ENCODE measurements at places on chromosomes 5 and 9.

- no peak for DNase-seq
These were observed 96.3 kb downstream of the ANKRD33B start for GRCh38 chr5:10660135-10660534.

DNA sequence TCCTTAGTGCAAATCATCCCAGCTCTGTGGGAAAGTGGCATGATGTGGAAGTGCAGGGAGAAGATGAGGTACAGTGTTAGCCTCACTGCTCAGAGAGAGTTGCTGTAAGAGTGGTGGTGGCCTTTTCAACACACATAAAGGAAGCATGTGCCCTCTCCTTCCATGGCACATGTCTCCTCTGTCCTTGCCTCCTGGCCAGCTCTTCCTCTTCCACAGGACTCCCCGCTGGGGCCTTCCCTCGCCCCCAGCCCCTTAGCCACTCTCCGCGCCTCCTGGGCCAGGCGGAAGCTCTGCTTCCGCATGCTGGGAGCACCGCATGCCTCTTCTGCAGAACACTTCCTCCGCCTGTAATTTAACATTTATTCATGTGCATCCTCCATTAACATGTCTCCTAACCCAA, 4.8 kb upstream of the KCNMB1 start:
- DNase-seq, result no peak

DNA sequence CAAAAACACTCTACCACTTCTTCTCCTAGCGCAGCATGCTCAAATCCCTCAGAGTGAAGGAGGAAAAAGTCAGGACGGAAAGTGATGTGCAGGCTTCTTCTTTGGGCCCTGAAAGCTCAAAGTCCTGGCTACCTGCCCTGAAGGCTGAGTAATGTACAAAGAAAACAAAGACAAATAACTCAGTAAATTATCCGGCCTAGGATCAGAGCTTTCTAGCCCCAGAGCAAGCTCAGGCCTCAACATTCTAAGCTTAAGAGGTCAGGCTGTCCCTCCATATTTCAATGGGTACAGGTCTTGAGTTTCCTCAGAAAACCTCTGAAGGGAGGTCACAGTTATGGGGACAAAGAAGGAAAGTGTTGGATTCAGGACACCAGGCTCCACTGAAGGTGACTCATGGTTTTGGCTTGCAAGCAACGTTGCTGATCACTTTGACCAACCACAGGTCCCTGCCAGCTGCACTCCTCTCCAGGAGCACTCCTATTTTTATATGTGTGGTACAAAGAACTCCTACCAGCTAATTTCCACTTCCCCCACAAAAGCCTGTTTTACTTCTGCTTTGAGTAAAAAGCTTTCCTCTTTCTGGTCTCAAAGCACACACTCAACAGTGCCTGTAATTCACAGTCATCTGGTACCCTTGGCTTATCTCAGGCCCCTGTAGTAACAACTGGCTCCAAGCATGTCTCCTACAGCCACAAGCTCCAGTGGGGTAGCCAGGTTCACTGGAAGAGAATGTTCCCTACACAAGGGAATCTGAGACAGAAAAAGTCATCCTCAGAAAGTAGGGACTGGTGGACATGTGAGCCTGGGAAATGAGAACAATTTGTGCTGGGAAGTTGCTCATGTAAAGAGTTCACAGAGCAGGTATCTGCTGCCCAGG, 115.7 kb downstream of the UGCG start:
- no peak for DNase-seq

- no peak for DNase-seq
These were observed 222.4 kb upstream of the IRX4 start for GRCh38 chr5:2105141-2105540.

DNA sequence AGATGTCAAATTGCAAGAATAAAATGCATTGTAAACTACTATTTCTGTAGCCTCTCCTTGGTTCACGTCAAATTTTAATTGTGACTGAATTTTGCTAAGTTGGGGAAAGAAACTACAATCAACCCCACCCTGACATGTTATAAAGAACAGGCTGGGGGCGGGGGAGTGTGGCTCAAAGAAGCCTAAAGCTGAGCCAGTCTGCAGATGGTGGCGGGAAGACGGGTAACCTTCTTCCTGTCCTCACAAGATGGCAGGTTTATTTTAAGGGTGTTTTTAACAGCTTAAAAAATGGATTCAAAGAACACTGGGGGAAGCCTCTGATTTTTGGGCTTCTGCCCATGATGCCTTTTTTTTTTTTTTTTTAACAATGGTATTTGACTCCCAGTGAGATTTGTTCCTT, 68.5 kb upstream of the MELK start:
- DNase-seq, result no peak

DNA sequence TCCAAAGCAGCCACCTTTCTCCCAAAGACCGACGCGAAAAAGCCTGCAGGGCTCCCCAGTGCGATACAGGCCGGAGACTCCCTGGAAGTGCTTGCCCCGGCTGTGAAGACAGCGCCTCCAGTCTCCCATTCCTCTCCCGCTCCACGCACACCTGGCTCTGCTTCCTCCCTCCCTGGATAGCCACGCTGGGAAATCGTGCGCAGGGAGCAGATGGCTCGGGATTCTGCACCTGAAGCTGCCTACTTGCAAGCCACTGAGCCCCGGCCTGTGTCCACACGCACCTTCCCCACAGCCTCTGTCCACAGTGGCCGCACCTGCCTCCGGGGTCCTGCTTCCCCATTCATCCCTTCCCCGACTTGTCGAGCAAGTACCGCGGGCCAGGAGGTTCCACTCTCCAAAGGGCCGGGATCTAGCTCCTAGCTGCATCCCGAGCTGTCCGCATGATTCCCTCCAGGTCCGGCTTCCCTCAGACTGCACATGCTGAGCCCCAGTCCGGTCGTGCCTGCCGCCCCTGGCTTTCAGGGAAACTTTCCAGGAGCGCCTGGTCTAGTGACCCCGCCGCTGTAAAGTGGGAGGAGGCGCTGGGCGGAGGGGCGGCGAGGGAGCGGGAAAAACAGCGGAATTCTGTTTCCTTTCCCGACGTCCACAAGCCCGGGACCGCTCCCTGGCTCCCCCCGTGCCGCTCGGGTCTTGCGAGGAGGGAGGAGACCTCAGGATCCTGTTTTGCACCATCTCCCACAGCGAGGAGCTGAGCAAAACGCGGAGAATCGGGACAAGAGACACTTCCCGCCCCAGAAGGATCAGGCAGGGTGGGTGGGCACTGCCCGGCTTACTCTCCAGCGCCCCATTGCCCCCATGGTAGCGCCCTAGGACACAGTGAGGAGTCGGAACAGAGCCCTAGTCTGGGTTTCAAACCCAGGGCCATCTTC, 2.0 kb downstream of the SEMA6A start:
- no peak for DNase-seq

DNA sequence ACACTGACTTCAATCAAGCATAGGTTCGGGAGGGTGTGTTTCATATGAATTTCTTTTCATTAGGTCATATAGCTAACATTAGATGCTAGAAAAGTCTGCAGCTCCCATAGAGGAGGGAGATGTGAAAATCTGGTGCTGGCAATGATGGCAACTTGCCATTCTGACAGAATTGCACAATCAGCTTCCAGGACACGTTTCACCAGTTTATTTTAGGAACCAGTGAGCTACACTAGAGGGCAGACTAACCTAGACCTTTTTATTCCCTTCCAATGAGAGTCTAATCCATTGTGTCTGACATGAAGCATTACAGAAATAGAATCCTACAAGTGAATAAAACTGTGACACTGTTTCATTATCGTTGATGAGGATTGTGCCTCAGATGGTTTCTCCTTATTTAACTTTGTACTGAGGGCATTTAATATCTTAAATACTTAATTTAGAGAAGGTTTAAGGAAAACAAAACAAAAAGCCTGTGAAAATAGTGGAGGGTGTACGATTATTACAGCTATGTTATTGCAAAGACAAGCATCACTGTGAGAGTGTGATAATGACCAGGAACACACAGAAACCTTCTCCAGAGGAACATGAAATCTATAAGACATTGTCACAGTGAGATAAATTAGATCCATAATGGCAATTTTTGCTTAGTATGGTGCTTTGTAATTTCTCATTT, 363.3 kb upstream of the RPS23 start:
- DNase-seq, result peak; percentile 72

GRCh38 chr9:114491430-114492003, 13.8 kb downstream of the WHRN start:
- no peak for DNase-seq

DNA sequence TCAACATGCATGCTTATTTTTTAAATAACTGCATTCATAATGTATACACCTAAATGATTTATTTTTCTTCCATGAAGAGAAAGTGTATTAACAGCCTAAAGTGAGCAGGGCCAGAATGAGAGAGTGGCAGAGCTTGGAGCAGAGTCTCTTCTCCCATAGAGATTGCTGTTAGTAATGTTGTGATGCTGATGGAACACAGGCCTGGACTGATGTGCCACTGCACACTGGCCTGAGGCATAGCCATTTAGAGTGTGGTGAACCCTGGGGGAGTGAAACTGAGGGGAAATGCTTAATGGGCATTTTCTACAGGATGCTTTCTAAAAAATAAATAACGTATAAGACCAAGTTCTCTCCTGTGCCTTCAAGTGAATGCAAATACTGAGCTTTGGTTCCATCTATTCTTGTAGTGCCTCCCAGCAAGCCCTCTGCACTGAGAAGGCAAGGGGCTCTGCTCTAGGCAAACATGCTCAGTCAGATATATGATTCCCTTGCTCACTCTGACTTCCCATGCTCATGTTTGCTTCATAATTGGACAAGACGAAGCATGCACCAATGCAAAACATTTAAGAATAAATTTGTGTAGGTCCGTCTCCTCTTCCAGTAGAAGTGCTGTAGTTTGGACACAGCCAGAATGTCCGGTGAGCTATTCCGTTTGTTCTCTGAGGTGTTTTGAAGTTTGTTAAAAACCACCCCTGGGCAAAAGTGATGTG, 185.7 kb downstream of the PBX3 start:
- DNase-seq, result no peak

DNA sequence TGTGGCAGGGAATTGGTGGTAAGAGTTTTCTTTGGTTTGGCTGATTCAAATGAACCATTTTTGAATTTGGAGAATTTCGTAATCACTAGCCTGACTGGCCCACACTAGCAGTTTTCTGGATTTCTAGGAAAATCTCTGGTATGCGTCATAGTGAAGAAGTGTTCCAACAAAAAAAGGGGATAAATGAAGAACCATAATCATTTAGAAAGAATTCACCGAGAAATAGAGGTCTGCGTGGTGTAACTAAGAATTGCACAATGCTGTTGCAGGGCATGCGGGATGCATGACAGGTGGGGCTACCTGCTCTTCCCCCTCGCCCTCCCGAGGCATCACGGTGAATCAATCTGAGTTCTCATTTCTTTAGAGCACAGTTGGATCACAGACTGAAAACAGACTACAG, 232.3 kb upstream of the PAPPA start:
- DNase-seq, result no peak

- no peak for DNase-seq
These were observed 7.2 kb downstream of the EPB41L4A start for GRCh38 chr5:112411903-112412302.

DNA sequence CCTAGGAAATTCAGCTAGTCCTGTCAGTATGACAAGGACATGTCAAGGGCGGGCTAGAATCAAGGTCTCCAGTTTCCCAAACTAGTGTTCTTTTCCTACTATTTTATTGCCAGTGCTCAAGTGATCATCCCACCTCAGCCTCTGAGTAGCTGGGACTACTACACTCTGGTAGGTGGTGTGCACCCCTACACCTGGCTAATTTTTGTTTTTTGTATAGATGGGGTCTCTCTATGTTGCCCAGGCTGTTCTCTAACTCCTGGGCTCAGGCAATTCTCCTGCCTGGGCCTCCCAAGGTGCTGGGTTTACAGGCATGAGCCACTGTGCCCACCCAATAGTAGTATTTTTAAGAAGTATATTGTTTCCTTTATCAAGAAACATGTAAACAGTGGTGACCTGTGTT, 54.0 kb downstream of the C9orf85 start:
- DNase-seq, result no peak

DNA sequence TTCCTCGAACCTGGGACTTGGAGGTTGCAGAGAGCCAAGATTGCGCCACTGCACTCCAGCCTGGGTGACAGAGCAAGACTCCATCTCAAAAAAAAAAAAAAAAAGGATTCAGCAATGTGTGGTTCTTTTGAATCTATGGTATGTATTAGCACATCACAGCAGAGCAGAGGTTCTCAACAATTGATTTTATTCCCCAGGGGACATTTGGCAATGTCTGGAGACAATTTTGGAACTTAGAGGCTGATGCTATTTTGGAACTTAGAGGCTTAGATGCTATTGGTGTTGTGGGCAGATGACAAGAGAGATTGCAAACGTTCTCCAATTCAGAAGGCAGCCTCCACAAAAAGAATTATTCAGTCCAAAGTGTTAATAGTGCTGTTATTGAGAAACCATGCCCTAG, 115.2 kb downstream of the TMC1 start:
- no peak for DNase-seq

GRCh38 chr5:138641547-138642298, 66.5 kb upstream of the HSPA9 start:
- DNase-seq, result peak; percentile 69

DNA sequence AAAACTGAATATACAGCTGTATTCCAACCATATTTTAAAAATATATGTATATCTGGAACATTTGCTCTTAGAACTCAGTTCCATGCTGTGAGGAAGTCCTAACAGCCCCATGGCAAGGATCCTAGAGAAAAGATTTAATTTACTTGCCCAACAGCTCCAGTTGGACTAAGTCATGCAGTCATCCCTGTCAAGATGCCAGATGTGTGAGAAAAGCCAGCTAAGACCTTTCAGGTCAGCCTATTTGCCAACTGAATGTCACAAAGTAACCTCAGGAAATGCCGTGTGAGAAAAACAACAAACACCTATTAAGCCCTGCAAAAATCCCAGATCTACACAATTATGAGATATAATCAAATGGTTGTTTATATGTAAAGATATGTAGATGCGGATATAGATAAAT, 416.3 kb downstream of the NR2F1-AS1 start:
- no peak for DNase-seq

DNA sequence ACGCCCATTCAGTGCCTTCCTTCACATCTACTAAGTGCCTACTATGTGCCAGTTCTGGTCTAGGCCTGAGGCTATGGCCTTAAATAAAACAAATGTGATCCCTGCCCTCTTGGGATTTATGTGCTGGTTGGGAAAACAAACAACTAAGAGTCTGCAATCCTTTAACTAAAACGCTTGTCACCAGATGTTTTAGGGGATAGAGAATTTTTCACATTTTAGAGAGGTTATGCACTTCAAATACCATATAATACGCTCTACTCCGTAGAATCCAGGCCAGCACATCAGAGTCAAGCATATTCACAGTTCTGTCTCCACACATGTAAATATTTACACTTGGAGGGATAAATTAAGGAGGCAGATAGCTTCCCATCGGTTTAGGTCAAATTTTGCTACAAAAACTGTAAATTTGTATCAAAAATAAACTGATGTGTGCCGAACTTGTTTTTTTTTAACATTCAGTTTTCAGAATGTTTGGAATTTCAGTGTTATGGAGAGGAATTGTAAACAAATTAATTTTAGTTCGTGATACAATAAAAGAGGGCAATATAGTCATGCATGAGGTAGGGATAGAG, 22.0 kb upstream of the ADRA1B start:
- no peak for DNase-seq
